Activated naive CD8-positive, alpha-beta T cell treated with anti-CD3 and anti-CD28 coated beads for 36 hours (primary cell): ENCODE measurements at places on chromosomes 12 and 14.

DNA sequence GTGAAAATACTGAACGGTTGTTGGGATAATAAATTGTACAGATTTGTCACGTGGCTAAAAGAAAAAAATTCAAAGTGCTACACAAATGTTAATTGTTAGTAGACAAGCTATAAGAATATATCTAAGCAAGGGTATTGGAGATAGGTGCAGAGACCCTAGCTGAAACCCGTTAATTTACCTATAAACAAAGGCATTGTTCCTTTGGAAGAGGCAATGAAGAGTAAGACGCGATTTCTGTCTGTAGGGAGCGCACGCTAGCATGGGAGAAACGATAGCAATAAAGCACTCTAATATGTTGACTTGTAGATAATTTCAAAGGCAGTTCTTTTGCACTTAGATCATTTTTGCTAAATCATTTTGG is 565 bp downstream of the CCDC77 start:
- DNase-seq: no peak

GRCh38 chr12:101743724-101744472 is 4.6 kb upstream of the SYCP3 start:
- DNase-seq: no peak

DNA sequence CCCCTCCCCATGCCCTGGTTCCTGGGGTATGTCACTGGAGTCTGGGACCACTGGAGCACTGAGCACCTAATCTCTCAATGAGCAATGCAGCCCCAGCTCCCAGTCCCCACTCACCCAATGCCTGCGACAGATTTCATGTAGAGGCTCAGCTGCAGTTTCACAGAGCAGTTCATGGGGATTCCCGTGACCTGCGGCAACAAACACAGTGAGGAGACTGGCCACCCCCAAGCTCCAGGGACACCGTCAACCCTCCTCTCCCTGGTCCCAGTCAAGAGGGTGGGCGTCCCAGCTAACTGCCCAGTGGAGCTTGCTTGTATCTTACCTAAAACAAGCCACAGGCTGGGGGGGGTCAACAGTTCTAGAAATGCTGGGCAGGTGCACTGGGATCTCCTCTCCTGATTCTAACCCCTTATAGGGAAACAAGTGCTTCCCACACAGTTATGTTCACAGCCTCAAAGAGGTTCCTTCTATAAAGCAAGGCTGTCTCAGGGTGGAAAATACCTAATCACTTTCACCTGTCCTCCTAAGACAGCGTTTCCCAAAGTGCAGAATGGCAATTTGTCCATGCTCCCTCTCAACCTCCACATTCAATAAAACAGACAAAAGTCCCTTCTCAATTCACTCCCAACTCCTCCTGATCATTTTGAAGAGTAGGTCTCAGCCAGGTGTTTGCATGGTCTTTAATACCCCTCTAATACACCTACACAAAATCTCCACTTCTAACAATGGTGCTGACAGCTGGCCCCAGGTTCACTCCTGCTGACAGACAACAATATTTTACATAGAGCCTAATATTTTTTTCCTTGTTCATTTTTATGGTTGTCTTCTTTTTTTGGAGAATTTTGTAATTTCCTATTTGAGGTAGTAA is 68.3 kb downstream of the SCARB1 start:
- no peak for DNase-seq

DNA sequence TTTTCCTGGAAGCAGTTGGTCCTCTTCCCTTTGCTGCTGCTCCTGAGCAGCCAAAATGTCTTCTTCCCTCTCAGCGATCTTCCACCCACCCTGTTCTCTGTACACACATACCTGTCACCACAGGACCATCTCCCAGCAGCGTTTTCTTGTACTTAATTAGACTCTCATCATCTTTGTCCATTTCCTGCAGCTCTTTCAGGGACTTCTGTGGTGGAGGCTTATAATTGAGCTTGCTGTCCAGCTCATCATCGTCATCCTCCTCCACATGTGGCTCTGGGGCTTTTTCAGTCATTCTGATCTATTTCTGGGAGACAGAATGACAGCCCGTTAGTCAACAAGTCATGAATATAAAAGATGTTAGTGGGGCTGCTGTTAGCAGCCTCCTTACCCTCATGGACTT is 11.0 kb downstream of the ARHGDIB start:
- DNase-seq: no peak

DNA sequence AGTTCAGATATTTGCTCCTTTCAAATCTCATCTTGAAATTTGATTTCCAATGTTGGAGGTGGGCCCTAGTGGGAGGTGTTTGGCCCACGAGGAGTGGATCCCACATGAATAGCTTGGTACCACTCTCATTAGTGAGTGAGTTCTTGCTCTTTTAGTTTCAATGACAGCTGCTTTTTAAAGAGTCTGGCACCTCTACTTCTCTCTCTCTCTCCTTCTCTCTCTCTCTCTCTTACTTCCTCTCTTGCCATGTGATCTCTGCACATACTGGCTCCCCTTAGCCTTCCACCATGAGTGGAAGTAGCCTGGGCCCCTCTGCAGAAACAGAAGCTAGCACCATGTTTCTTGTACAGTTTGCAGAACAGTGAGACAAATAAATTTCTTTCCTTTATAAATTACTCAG is 25.1 kb downstream of the GPR65 start:
- DNase-seq: no peak

- no peak for DNase-seq
Observed at GRCh38 chr12:104422441-104422840, 34.3 kb upstream of the CHST11 start.

GRCh38 chr12:113039911-113040445 is 16.6 kb upstream of the DTX1 start:
- DNase-seq: no peak

DNA sequence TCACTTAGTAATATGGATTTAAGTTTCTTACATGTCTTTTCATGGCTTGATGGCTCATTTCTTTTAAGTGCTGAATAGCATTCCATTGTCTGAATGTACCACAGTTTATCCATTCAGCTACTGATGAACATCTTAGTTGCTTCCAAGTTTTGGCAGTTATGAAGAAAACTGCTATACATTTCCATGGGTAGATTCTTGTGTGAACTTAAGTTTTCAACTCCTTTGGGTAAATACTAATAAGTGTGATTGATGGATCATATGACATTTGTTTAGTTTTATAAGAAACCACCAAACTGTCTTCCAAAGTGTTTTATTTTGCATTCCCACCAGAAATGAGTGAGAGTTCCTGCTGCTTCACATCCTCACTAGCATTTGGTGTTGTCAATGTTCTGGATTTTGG is 119.2 kb downstream of the NAV3 start:
- no peak for DNase-seq

DNA sequence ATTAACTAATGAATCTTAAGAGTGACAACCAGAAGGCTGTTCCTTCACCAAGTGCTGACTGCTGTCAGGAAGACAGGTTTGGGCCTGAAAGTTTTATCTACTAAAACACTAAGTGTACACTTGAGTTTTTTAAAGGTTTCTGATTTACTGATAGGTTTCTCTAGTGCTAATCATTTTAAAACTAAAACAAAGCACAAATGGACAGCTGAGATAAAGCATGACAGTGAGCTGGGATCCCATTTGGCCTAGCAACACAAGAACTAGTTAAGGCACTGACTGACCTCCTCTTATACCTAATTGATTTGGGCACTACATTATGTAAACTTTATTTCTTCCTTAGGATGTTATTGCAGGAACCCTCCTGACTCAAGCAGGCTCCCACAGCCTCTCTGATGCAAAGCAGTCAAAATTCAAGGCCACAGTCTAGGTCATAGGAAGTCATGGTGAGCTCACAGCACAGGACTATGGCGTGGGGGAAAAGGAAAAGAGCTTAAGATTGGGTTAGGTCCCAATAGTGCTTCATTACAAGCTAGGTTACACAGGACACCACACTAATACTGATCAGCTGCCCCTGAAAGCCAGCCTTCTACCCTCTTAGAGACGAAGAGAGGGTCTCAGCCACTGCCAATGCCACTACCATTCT is 3.5 kb downstream of the STXBP6 start:
- DNase-seq: no peak

GRCh38 chr12:55017416-55017925 is 2.3 kb upstream of the NEUROD4 start:
- DNase-seq: no peak

GRCh38 chr14:42224053-42224888 is 617.6 kb downstream of the LRFN5 start:
- DNase-seq: peak; percentile 6

DNA sequence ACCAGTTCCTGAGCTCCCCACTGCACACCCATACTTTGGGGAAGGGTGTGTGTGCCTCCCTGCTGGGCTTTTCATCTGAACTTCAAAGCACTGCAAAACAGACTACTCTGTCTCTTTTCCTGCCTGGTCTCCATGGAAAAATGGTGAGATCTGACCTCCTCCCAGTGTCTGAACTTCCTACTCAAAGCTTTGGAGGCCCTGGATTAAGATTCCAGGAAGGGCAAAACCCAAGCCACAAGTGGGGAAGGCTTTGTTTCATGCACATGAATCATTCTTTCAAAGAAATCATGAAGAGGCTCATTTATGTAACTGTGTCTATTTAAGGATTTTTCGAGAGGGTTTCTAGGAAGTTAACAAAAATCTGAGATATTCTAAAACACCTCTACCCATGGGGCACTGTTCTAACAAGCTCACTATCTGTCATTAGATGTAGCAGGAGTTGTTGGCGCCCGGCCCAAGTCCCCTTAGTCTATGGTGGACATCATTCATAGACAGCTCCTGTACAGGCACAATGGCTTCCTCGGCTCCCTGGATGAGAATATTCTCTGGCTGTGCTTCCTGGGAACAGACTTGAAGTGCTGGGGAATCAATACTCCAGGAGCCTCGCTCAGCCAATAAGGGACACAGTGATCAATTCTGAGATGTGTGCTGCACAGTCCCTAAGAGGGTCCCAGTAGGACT is 224.0 kb downstream of the KTN1 start:
- no peak for DNase-seq

- peak; percentile 72 for DNase-seq
Observed at GRCh38 chr14:106518054-106518943, 991.9 kb downstream of the TMEM121 start.

DNA sequence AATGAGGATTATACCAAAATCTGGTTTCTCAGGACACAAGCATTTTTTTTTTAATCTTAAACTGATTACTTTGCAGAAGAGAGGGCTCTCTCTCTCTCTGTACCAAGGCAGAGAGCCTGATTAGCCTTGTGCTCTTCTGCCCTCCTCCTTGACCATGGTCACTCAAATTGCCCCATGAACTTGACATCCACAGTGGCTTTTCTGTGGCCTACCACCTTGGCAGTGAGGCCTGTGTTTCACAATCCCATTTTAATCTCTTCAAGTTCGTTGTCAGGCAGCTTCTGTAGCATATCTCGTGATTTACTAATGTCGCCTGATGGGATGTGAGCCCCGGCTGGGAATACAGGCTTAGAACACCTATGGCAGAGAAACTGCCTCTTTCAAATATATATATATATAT is 30.7 kb upstream of the PWP1 start:
- DNase-seq: no peak

- DNase-seq: no peak
Observed at GRCh38 chr14:77099425-77100167, 1.5 kb downstream of the CIPC start.

GRCh38 chr12:51848841-51849735 is 570 bp upstream of the FIGNL2 start:
- no peak for DNase-seq

DNA sequence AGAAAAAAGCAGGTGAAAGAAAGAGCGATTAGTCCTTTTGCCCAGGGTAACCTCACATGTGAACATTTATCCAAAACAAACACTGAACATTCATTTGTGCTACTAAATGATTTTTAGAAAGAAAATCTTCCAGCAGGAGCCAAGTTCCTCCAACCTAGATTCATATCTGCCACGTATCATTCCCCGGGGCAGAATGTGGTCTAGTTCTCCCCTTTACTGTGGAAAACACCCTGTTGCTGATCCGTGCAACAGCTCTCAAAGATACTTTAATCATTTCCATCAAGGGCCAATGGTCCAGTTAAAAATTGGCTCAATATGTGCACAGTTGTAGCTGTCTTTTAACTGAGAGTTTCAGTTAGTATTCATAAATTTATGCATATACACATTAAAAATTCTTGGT is 479.1 kb downstream of the ATP23 start:
- DNase-seq: no peak

GRCh38 chr12:63319386-63319785 is 168.4 kb upstream of the AVPR1A start:
- DNase-seq: no peak

DNA sequence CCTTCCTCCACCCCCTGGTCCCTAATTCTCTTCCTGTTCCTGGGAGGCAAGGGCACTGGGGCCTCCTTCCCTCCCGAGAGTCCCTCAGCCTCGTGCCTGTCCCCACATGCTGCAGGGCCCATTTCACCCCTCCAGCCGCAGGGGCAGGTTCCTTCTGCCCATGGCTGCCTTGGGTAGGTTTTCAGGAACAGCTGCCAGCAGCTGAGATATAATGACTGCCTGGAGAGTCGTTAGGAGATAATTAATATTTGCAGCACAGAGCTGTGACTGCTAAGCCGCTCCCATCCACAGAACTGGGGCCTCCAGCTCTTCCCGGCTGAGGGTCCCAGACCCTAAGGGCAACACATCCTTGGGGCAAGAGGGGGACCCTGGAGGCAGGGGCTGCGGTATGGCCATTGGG is 211.9 kb upstream of the LHX5 start:
- no peak for DNase-seq

DNA sequence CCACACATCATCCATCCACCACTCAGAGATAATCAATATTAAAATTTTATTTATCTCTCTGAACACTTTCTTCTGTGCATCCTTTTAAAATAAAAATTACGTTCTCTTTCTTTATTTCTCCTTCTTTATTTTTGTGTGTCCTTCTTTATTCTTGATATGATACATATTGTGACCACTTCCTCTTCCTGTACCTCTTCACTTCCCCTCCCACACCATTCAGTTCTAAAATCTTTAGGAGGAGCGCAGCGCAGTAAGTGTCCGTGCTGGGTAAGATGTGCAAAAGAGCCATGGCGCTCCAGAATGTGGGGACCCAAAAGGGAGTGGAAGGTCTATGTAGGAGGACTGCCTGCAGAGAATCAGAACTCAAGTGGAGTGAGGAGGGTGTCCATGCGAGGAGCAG is 256.7 kb downstream of the ITPR2 start:
- DNase-seq: no peak

- no peak for DNase-seq
Observed at GRCh38 chr12:104167519-104168458, 29.8 kb upstream of the NFYB start.

- DNase-seq: no peak
Observed at GRCh38 chr12:82099216-82099615, 259.0 kb downstream of the CCDC59 start.

- no peak for DNase-seq
Observed at GRCh38 chr14:30803185-30803584, 71.2 kb upstream of the COCH start.

DNA sequence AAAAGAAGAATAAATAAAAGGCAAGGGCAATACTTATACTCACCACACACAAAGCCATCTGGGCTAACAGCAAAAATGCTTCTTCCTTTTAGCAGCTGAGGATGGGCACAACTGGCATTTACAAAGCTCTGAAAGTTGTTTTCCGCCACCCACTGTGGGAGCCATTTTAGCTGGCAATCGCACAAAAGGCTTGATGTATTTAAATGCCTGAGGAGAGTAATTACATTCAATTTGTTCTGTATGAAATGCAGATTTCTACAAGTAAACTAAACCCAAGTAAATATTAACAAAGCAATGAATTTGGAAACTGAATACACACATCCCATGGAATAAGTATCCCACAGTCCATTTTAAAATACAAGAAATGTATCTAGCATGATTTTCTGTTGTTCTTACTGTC is 37.5 kb downstream of the LRIG3 start:
- DNase-seq: no peak

GRCh38 chr12:66130267-66131066 is at the start of gene LLPH:
Gene LLPH (minus strand): TSS chr12:66130750. CDS start chr12:66129106, 1,644 bp downstream.
- DNase-seq: peak; percentile 89

- DNase-seq: no peak
Observed at GRCh38 chr12:131640525-131640924, 70.4 kb upstream of the SFSWAP start.

GRCh38 chr12:678747-679712 is 15.8 kb upstream of the NINJ2 start:
- no peak for DNase-seq
